SW480 (cell line): ENCODE measurements at places on chromosomes 5 and 9.

- DNase-seq = peak; percentile 26
Measured at GRCh38 chr5:50667023-50667652, 701 bp downstream of the PARP8 start.

- DNase-seq = no peak
Measured at GRCh38 chr9:87518702-87519335, 21.2 kb downstream of the DAPK1 start.

- DNase-seq = no peak
Measured at GRCh38 chr9:134833294-134833880, 47.2 kb upstream of the FCN2 start.

GRCh38 chr5:53392073-53392472 is 88.4 kb upstream of the FST start:
- no peak for DNase-seq

DNA sequence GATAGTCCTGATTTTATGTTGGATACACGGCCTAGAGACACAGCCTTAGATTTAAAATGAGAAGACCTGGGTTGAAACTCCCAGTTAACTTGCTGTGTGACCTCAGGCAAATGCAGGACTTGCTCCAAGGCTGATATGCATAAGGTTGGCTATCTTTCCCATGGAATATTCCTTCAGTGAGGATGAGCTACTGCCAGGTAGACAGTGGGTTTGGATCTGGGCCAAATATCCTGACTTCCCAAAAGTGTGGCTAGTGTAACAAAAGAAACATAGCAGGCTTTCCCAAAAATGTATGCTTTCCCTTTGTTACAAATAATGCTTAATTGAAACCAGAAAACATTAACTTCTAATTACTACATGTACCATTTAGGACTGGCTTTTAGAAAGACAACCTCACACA is 697 bp upstream of the XPA start:
- DNase-seq = no peak

- peak; percentile 89 for DNase-seq
Measured at GRCh38 chr9:134602547-134603362, 38.8 kb upstream of the COL5A1 start.

DNA sequence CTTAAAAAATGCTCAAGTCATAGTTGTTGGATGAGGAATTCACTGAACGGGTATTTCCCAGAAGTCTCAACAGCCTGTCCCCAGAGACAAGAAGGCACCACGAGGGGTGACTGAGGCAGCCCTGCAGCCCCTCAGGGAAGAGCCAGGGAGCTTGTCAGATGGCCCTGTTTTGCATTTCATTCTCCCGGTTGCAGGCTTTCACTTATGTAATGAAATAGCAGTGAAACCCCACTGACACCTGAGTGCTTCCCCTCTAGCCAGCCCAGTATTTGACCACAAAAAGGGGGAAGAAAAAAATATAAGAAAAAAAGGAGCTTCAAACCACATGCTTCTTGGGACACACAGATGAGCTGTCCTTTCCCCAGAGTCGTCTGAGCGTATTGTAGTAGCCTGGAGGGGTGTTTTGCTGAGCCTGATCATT is 75.3 kb upstream of the IL12B start:
- DNase-seq = no peak

DNA sequence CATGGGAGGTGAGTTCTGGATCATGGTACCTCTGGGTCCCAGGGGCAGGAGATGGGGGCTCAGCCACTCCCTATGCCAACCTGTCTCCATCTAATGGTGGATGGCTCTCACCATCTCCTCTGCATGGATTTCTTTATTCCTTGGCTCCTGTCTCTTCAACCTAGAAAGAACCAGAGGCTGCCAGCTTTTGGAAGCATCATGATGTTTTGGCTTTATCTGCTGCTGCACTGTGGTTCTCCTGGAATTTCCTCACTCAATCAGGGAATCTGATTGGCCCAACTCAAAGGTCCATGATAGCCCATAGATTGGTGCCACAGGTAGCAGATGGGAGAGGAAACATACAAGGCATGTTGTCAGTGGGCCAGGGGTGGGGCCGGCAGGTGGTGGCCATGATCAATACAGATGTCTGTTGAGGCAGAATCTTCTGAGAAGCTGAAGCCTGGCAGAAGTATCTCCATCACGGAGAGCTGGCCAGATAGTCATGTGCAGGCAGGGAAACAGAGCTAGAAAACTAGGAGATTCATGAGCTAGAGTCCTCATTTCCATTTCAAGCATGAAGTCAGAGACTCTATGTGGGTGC is 158.2 kb downstream of the MACROH2A1 start:
- no peak for DNase-seq

DNA sequence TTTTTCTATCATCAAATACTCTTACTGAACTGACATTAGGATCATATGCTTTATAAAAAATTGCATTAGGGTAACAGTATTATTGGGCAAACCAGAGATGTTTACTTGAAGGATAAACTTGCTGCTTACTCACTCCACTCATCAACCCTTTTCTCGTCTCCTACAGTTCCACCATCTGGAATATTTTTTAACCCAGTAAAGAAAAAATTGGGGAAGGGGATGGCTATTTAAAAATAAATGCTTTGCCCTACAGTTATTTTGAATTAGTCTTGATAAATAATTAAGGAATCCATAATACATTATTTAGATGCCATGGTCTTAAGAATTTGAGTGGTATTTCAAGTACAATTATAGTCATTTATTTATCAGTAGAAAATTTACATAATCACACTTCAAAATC is 225.8 kb downstream of the MEF2C start:
- DNase-seq = no peak

GRCh38 chr5:3353561-3353960 is 242.1 kb upstream of the IRX1 start:
- DNase-seq = no peak

GRCh38 chr5:178333821-178334481 is 101.3 kb upstream of the PHYKPL start:
- DNase-seq = peak; percentile 43

DNA sequence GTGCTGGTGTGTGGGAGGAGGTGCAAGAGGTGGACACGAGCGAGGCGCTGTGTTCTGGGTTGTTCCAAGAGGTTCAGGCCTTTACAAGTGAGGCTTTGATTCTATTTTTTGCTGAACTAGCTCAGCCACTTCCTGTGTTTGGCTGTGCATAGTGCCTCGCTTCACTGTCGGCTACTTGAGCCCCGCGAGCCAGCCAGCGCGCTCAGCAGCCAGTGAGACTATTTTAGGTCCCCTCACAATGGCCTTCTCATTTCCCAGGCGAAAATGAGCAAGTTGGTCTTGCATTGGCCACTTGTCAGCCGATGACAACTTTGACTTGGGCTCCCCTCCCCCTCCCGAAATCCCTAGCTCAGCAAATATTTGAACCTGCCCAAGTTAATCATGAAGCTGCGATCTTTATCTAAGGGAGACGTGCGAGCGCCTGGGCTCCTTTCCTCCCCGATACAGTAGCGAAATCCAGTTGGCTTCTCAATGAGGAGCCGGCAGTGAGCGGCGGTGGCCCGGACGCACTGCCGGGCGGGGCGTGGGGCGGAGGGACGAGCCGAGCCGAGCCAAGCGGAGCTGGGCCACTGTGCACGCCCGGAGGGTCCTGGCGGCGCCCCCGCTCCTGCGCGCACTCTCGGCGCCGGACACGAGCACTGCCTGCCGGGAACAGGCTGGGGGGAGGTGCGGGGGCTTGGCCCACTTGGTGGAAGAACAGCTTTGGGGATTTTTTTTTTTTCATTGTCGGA is 72.6 kb downstream of the PIK3R1 start:
- peak; percentile 72 for DNase-seq

DNA sequence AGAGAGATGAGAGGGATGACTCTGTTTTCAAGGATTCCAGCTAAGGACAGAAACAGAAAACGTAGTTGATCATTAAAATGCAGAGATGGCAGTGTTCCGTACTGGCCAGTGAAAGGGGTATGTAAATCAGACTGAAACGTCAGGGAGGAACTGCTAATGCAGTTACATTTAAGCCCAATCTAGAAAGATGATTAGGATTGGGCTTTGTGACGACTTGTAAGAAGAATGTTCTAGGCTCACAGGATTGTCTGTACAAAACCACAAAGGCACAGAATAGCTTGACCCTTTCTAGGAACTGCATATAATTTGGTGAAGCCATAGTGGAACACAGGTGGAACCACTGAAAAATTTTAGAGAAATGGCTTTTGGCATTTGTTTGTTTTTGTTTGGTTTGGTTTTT is 55.6 kb upstream of the TESK1 start:
- no peak for DNase-seq

- no peak for DNase-seq
Measured at GRCh38 chr5:72705178-72705577, 111.3 kb upstream of the TNPO1 start.

- DNase-seq = no peak
Measured at GRCh38 chr5:170519549-170519948, 15.7 kb downstream of the KCNIP1 start.

DNA sequence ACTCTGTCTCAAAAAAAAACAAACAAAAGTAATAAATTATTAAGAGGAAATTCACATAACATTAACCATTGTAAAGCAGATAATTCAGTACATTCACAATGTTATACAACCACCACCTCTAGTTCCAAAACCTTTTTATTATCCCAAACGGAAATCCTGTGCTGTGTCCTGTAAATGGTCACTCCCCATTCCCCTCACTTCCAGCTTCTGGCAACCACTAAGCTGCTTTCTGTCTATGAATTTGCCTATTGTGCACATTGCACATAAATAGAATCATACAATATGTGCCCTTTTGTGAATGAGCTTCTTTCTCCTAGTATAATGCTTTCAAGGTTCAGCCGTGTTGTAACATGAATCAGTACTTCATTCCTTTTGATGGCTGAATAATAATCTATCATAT is 20.8 kb downstream of the C9orf152 start:
- no peak for DNase-seq

DNA sequence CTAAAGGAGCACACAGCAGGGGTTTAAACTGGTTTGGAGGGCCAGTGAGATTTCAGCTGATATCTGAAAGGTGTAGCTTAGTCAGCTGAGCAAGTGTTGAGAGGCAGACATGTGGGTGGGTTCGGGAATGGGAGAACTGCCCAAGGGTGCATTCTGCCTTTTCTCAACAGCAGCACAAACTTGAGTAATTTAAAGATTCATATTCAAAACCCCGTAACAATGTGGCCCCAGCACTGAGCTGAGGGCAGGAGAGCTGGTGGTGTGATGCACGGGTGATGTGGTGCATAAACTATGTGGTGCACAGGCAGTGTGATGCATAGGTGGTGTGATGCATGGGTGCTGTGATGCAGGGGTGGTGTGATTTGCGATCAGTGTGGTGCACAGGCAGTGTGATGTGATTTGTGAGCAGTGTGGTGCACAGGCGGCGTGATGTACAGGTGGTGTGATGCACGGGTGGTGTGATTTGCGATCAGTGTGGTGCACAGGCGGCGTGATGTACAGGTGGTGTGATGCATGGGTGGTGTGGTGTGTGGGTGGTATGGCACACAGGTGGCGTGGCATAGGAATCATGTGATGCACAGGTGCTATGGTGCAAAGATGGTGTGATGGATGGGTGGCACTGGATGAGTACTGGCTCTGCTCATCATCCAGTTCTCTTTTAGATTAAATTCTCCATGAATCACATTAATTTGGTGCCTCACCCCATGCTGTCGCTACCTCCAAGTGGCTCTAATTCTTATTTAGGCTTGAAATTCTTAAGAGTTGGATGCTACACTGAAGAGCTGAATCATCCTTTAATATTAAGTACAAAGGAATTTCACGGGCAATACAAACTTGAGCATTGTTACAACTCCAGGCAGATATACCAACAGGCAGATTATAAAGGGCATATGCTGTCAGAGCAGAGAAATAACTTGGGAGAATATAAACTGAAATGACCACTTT is 53.6 kb downstream of the DAP start:
- no peak for DNase-seq

GRCh38 chr5:10527281-10527950 is 36.5 kb upstream of the ANKRD33B start:
- DNase-seq = no peak

- no peak for DNase-seq
Measured at GRCh38 chr5:143142596-143143435, 260.7 kb downstream of the NR3C1 start.

DNA sequence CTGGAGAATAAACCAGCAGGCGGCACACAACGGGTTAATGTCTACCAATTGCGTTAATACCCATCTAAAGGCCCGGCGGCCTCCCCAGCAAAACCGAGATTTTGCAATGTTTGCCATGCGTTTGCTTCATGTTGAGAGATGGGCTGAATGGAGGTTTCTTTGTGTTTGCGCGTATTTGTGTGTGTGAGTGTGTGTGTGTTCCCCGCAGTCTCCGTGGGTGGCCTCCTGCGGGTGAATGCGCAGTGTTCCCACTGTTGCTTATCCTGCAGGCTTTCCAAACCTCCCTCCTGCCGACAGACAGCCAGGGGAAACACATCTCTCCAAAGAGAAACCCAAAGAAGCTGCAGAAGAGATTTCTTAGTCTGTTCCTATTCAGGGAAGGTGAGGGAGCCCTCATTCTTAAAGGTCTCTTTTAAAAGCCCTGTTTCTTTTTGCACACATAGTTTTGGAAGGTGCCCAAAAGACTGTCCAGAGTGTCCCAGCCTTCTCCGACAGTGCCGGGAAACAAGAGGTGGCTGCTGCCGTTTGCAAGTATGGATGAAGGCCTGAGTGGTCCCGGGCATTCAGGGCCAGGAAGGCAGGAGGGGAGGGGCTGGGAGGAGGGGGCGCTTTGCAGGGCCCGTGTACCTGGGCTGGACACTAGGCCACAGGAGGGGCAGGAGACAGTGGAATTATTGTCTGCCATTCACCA is 103.8 kb upstream of the ERCC6L2 start:
- DNase-seq = peak; percentile 60

DNA sequence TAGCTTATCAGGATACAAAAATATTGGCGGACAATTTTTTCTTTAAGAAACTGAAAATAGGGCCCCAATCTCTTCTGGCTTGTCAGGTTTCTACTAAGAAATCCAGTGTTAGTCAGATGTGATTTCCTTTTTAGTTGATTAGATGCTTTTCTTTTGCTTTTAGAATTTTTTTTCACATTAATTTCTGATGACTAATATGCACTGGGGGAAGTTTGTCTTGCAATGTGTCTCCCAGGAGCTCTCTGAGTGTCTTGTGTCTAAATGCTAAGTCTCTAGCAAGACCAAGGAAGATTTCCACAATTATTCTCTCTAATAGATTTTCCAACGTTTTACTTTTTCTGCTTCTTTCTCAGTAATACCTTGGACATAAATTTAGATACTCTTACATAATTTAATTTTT is 559.8 kb upstream of the TYRP1 start:
- DNase-seq = no peak

GRCh38 chr5:1777281-1778137 is 22.1 kb downstream of the MRPL36 start:
- no peak for DNase-seq

GRCh38 chr9:14741369-14741768 is 18.8 kb upstream of the CER1 start:
- DNase-seq = no peak

- DNase-seq = no peak
Measured at GRCh38 chr9:123358181-123358905, 2.3 kb downstream of the CRB2 start.

DNA sequence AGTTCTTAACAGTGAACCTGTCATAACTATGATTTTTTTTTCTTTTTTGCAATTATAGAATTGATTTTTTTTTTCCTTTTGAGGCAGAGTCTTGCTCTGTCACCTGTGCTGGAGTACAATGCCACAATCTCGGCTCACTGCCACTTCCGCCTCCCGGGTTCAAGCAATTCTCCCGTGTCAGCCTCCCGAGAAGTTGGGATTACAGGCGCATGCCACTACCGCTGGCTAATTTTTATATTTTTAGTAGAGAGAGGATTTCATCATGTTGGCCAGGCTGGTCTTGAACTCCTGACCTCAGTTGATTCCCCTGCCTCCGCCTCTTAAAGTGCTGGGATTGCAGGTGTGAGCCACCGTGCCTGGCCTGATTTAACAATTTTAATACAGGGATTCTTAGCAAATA is 21.4 kb downstream of the UGCG start:
- no peak for DNase-seq
